ENCODE measurements at places on chromosomes 3 and 15.

- no peak for DNase-seq
These were observed 106.9 kb upstream of the CD96 start for GRCh38 chr3:111434941-111435622.

- DNase-seq: no peak
These were observed 86.3 kb downstream of the KLHL25 start for GRCh38 chr15:85708402-85708941.

- DNase-seq: no peak
These were observed 93.6 kb downstream of the OXSM start for GRCh38 chr3:25883492-25883891.

DNA sequence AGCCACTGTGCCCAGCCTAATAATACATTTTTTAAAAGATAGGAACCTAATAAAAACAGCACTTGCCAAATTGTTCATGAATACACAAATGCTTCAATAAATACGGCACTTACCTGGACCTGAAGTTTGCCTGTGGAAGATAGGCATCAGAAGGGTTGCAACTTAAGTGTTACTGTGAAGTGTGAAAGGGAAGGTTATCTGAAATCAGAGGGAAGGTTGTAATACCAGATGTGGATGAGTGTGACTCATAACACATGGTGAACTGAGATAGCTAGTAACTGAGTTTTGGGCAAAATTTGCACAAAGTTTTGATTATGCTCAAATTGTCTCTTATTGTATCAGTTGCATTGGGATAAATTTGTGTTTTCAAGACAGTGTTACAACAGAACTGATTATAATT lies 68.0 kb downstream of the ATP11B start:
- no peak for DNase-seq

DNA sequence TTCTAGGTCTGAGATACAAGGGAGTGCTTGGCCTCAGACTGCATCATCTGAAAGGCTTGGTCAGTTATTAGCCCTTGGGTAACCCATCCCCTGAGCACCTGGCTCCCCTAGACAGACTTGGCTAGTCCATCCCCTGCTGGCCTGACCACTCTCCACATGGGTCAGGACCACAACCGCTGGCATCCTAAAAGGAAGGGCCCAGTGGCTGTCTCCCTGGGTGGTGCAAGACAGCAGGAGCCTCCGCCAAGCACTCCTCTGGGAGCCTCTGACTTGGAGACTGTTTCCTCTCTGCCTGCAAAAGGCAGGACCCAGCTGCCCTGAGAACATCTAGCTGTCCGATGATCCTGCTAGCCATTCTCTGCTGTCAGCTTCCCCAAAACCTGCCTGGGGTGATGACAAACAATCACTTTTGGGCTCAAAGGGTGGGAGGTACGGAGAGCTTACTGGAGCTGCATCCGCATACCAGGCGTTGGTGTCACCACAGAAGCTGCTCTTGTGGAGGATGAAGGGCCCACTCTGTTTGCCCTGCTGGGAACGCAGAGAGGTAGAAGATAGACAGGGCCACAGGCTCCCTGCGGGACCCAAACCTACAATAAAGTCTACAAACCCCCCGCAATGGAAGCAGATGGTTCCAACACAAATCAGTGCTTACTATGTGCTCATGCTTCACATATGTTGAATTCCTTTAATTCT lies 108.0 kb upstream of the PRR20G start:
- no peak for DNase-seq

- no peak for DNase-seq
These were observed 27.3 kb upstream of the GPR160 start for GRCh38 chr3:170010498-170010897.

DNA sequence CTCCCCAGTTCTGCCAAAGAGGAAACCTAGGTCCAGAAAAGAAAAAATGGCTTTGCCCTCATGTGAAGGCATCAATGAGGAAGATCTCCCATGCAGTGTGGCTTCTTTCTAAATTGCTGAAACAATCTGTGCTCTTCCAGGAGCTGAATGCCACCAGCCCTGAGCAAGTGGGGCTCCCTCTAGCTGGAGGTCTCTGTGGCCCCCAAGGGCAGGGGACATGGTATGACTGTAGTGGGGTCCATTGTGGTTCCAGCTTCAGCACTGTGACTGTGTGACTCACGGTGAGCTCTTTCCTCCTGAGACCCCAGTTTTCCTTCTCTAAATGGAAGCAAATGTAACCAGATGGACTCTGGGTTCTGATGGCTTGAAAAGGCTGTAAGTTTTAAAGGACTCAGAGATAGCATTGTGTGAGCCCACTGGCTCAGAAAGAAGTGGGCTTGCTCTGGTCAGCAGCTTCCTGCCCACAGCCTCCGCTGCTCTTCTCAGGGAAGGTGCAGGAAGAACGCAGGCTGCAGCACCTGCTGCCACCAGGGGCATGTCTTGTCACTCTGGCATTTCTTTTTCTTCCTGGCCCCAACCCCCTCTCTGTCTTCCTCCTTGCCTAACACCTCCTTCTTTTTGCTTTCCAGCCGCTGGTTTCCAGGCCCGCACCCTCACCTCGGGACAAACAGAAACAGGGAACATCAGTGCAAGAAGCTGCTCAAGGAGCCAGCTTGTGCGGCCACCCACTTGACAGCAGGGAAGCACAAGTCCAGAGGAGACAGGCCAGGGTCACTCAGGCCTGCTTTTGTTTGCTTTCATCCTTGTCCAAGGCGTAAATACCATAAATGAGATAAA lies 5.8 kb upstream of the CXCR6 start:
- DNase-seq: no peak

GRCh38 chr3:1139071-1139470 lies 46.2 kb downstream of the CNTN6 start:
- DNase-seq: no peak

DNA sequence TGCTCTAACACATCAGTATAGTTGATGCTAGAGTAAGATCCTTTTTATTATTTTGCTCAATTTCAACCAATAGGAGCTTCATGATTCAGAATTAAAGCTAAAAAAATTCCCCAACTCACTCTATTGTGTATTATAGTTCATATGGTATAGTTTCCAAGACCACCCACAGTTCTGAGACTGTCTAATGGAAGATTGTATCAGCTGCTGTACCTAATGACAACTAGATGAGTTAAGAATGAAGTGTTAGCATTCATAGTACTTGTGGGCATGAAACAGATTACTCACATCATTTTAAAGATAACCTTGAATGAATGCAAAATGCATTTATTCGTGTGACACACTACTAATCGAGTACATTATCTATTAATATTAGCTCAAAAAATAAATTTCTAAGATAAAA lies 289.9 kb upstream of the ATP11B start:
- DNase-seq: no peak

DNA sequence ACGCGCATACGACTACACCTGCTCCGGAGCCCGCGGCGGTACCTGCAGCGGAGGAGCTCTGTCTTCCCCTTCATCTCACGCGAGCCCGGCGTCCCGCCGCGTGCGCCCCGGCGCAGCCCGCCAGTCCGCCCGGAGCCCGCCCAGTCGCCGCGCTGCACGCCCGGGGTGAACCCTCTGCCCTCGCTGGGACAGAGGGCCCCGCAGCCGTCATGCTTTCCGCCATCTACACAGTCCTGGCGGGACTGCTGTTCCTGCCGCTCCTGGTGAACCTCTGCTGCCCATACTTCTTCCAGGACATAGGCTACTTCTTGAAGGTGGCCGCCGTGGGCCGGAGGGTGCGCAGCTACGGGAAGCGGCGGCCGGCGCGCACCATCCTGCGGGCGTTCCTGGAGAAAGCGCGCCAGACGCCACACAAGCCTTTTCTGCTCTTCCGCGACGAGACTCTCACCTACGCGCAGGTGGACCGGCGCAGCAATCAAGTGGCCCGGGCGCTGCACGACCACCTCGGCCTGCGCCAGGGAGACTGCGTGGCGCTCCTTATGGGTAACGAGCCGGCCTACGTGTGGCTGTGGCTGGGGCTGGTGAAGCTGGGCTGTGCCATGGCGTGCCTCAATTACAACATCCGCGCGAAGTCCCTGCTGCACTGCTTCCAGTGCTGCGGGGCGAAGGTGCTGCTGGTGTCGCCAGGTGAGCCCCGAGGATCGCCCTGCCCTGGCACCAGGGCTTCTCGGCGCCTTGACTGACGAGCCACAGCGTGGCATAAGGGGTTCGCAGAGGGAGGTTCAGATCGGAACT lies 420 bp downstream of the SLC27A2 start:
- no peak for DNase-seq

DNA sequence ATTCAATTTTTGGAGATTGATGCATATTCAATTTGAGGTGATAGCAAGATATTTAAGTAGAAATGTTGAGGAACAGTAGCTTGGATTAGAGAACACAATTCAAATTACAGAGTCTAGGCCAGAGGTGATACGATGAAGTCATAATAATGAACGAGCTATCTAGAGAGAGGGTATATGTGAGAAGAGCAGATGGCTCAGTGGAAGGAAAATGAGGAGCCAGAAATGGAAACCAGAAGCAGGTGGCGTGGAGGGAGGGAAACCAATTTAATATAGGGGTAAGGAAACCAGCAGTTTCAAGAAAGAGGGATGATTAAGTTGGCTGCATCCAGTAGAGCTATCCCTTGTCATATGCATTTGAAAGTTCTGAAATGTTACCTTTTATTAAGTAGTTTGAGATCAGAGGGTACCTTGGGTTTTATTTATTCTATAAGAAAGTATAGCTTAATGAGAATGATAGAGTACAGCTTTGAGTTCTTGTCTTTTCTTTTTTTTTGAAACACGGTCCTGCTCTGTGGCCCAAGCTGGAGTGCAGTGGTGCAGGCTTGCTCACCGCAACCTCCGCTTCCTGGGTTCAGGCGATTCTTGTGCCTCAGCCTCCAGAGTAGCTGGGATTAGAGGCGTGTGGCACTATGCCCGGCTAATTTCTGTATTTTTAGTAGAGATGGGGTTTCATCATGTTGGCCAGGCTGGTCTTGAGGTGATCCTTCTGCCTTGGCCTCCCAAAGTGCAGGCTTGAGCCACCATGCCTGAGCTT lies 22.1 kb downstream of the NCK1 start:
- DNase-seq: no peak

- DNase-seq: no peak
These were observed 63.8 kb upstream of the TFRC start for GRCh38 chr3:196145468-196146262.

DNA sequence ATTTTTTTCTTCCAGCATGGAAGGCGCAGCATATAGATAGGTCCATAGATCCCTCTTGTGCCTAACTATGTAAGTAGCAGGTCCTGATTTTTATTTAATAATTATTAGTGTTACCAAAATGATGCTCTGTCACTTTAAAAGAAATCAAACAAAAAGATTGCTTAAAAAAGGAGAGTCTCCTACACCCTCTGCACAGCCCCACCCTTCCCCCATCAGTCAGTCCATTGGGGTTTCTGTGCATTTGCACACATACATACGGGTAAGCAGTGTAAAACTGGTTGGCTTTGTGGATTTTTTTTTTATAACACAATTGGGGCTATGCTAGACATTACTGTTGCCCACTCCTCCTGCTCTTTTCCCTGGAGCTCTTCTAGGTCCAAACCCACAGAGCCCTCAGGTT lies 7.0 kb upstream of the RPP14 start:
- DNase-seq: no peak

DNA sequence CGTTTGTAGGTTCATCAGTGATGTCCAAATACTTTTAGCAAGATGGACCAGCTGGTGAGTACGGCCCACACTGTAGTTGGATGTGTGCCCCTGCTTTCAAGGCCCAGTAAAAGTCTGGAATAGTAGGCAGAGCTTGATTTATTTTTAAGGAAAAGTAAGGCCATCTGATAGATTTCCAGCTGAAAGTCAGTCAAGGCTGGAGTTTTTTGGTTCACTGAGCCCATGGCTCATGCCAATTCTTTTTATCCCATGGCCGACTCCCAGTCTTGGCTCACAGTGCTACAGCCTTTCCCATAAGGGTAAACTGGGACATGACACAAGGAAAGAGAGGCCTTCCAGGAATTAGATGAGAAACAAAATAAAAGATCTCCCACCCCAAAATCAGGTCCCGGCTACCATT lies 13.5 kb downstream of the CCDC80 start:
- DNase-seq: no peak

DNA sequence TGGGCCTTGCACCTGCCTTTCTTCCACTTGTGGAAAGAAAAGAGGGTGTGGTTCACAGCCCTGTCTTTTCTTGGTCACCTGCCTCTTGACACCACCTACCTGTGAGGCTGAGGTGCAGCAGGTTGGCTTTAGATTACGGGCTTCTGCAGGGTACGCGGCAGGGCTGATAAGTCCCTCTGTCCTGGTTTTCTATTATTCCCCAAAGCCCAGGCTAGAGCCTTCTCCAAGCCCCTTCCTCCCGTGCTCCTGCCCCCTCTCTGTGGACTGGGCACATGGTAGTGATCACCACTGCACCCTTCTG lies 44.8 kb upstream of the HACD2 start:
- DNase-seq: no peak

Measured in stromal cell of bone marrow (primary cell).